LHCN-M2 (cell line): ENCODE measurements at places on chromosomes 16 and 17.

DNA sequence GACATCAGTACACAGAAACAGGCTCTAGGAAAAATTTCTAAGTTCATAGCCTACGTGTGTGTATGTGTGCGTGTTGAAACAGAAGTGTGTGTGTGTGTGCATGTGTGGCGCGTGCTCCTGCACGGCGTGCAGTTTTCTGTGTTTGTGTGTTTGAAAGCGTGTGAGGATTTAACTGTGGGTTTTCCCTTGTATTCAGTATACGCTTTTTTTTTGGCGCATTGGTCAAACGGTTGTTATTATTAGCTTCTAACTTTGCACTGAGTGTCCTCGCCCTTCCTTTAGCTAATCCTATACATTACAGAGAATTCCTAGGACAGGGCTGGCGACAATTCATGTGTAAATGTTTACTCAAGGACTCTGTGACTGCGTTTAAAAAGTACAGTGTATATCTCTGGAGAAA is 23.0 kb downstream of the TMC6 start:
- DNase-seq: no peak

GRCh38 chr17:2996810-2997670 is 66.4 kb downstream of the OR1D5 start:
- no peak for DNase-seq

DNA sequence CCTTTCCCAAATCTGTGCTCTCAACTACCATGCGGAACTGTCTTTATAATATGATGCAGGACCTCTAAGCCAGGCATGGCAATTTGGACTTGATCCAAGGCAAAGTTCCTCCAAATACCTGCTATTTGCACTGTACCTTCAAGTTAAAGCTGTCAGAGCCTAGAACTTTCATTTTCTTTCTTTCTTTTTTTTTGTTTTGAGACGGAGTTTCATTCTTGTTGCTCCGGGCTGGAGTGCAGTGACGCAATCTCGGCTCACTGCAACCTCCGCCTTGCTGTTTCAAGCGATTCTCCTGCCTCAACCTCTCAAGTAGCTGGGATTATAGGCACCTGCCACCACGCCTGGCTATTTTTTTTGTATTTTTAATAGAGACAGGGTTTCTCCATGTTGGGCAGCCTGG is 51.7 kb downstream of the ARHGAP27 start:
- DNase-seq: no peak

- DNase-seq: peak; percentile 33
Observed at GRCh38 chr17:75895370-75896155, 1.2 kb downstream of the TRIM65 start.

DNA sequence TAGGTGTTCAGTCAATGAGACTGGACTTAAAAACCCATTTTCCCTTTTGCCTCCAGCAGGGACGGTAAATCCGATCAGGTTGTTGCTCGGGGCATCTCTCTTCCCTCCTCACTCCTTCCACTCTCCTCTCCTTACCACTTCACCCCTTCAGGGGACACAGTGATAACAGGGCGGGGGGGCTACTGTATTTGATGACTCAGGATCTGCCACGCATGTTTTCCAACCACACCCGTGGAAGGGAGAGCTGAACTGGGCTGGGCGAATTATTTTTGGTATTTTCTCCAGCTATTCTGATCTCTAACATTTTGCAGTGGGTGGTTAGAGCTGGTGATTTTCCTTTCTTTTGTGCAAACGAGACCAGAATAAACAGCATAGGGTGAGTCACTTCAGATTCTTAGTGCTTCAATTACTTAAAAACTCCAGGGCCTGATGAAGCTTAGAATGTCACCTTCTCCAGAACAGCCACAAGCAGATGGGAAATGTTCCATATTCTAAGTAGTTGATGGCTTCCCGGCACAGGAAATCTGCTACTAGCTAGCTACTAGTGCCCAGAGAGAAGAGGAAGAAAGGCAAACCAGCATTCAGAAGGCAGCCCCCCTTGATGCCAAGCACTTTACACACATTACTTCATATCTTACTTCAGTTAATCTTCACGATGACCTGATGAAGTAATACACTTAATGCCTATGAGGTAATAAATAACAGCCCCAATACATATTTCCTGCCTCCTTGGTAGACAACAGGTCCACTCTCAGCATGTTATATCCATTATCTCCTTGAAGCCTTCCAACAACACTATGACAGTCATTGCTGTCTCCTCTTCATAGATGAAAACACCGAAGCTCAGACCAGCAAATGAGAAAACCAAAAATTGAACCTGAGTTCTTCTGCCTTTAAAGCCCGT is 74.1 kb downstream of the ASIC2 start:
- peak; percentile 3 for DNase-seq

DNA sequence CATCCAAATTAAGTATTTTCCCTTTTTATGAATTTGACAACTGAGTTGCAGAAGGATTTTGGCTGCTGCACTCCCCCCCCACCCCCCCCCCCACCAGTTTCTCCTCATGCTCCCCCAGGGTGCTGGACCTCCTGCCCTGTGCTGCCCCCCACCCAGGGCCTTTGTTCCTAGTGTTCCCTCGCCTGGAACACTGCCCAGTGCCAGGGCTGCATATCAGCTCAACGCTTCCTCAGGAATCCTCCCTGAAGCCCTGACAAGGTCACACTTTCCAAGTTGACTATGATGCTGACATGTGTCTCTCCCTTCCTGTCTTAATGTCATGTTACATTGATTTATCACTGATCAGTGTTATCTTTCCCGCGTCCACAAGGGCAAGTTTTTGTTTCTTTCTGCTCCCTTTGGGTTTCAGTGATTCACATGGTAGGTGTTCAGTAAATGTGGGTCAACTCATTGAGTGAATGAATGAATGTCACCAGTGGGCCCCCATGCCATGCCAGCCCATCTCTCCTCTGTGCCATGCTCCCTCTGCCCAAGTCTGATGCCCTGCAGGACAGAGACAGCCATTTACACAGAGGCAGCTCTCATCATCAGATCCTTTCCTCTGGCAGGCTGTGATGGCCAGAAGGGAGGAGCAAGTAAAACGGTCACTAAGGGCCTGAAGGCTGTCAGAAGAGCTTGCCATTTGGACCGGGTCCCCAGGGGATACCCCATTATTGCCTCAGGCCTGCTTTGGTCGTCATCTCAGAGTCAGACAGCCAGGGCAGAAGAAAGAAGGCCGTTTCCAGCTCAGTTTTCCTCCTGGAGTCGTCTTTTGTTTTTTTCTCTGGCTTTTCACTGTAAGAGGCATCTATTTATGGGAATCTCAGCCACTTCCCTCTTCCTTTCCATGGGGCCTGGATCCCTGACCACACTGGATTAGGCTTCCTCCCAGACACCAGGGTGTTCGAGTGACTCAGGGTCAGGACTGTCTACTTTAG is 386.2 kb downstream of the SNX29 start:
- peak; percentile 41 for DNase-seq

GRCh38 chr16:49747654-49748053 is 108.3 kb downstream of the ZNF423 start:
- no peak for DNase-seq

GRCh38 chr17:79107499-79108231 is 33.0 kb downstream of the ENGASE start:
- no peak for DNase-seq

GRCh38 chr17:16463358-16464302 is 28.4 kb downstream of the LRRC75A start:
- DNase-seq: peak; percentile 68

DNA sequence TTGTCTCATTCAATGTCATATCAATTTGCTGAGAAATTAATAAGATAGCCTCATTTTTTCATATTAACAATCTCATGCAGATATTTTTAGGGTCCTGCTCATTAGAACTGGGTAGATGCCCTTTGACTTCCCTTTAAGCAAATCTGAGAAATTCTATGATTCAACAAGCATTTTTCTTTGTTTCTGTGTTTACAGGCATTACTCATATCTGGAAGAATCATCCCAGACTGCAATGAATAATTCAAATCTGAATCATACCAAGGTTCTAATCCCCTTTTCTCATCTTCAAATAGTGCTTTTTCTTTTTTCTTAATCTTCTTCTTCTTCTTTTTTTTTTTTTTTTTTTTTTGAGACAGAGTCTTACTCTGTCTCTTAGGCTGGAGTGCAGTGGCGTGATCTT is 69.2 kb upstream of the KIFC3 start:
- peak; percentile 81 for DNase-seq

DNA sequence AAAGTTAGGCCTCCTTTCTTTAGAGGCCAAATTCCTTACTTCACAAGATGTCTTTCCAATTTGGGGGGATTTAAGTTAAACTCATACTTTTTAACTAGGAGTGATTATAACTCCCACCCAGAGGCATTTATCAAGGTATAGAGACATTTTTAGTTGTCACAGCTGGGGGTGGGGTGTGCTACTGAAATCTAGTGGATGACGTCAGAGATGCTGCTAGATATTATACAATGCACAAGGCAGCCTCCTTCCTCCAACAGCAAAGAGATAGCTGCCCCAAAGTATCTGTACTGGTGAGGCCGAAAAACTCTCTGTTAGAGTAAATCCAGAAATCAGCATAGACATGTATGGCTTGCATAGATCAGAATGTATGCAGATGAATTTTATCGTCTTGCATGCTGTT is 324.0 kb downstream of the HS3ST4 start:
- DNase-seq: no peak

- no peak for DNase-seq
Observed at GRCh38 chr17:53217311-53217710, 605.4 kb upstream of the KIF2B start.

GRCh38 chr17:20159406-20160069 is 150.4 kb downstream of the SPECC1 start:
- DNase-seq: peak; percentile 61

GRCh38 chr16:56643080-56643778 is 4.8 kb downstream of the MT1A start:
- DNase-seq: peak; percentile 36

DNA sequence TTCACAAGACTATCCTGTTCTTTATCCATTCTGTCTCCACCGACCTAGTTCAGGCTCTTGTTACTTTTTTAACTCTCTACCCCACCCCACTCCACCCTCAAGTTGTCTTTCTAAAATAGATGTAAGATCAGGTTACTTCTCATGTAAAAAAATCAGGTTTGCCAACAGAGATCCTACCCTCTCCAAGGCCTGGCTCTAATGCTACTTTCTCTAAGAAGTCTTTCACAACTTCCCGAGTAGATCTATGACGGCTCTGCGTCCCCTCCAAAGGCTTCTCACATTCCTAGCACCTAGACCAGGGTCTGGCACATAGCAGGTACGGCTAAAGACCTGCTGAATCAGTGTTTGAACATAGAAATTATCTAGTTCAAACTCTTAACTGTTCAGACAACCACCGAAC is 14.1 kb upstream of the ITGAE start:
- DNase-seq: no peak

DNA sequence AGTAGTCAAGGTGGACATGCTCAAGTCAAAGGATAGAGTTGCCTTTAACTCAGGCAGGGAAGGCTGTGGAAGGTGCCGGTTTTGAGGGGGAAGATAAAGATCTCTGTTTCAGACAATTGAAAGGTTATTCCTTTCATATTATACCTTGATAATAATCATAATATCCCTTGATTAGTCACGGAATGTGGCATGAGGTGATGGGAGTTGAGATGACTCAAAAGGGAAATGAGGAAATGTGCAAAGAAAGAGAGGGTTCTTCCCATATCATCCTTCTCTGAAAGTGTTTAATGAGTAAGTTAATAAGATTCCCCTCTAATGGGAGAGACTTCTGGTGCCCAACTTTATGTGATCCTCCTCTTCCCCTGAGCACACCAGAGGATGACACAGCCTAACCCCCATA is 43.1 kb upstream of the HS3ST2 start:
- DNase-seq: no peak

DNA sequence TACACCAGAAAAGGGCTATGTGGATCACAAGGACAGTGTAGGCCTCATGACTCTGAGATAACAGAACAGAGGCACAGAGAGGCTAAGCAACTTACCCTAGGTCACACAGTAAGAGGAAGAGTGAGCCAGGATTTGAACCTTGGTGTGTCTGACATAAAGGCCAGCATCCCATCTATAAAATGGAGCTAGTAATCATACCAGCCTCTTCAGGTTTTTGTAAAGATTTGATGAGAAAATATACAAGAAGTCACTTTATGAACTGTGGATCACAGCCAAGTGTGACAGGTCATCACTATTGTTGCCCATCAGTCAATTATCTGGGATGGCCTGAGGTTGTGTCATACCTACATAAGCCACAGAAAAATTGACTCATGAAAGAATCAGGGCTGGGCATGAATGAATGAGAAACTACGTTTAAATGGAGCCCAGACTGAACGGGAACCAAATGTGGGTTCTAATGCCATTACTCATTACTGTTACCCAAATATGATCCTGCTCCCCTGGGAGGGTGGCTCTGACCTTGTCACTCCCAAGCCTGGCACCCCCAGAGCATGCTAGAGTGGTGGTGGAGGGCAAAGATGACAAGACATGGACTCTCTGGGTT is 21.0 kb downstream of the FBXO39 start:
- peak; percentile 79 for DNase-seq

GRCh38 chr17:60311936-60312335 is 80.0 kb downstream of the USP32 start:
- DNase-seq: no peak

- no peak for DNase-seq
Observed at GRCh38 chr17:73645050-73645871, 1.0 kb upstream of the SDK2 start.

DNA sequence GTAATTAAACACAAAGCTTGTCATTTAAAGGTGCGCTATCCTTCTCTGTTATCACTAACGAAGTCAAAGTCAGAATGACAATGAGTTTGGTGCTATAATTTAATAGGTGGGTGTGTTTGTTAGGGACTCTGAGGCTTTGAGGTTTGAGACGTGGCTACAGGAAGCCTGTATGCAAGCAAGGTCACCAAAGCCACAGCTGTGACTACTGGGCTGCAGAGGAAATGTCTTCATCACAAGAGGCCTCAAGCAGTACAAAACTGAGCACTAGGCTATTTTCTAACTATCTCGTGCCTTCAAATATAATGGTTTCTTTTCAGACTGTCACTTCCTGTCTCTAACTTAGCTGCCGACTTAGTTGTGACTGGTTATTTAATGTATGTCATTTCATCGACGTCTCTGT is 141.2 kb downstream of the AATF start:
- DNase-seq: no peak

- DNase-seq: peak; percentile 93
Observed at GRCh38 chr16:30567991-30568638, 3.4 kb downstream of the ZNF688 start.
